ENCODE measurements at places on chromosomes 1 and 21. TPM values are rescaled to one million over a fixed set of nuclear protein-coding genes. Genes with fewer than 3 reads are reported as not detected.

FASLG gene
- total RNA-seq, result 0.45 TPM

PTAFR gene
- 0.72 TPM for total RNA-seq

MFAP2 gene
- total RNA-seq, result 0.79 TPM

ZNF683 gene
- not detected for total RNA-seq

TTLL10 gene
- not detected for total RNA-seq

ACKR1 gene
- total RNA-seq, result 11.3 TPM

SYDE2 gene
- total RNA-seq, result 4.4 TPM

RGSL1 gene
- total RNA-seq, result not detected

LCE3D gene
- total RNA-seq, result not detected

CNR2 gene
- total RNA-seq, result not detected

S100A5 gene
- 0.17 TPM for total RNA-seq

CLCA2 gene
- 0.17 TPM for total RNA-seq

RHEX gene
- not detected for total RNA-seq

OR2T2 gene
- not detected for total RNA-seq
